Activated T-cell treated with anti-CD3 and anti-CD28 coated beads, Interleukin-2, amount 50 U/mL, for 72 hours (primary cell): ENCODE measurements at places on chromosomes 16 and 17.

- no peak for DNase-seq
Measured at GRCh38 chr16:30850246-30850645, 43.6 kb downstream of the BCL7C start.

DNA sequence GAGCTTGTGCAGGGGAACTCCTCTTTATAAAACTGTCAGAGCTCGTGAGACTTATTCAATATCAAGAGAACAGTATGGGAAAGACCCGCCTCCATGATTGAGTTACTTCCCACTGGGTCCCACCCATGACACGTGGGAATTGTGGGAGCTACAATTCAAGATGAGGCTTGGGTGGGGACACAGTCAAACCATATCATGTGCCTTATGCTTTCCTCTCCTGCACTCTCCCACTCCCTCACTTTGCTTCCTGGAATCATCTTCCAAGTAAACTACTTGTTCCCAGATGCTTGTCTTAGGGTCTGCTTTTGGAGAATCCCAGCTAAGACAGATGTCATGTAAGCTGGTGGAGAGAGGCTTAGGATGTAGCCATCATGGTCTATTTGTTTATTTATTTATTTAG lies 271.2 kb downstream of the HAPSTR1 start:
- no peak for DNase-seq

GRCh38 chr17:41322094-41322902 lies 6.8 kb upstream of the KRTAP17-1 start:
- no peak for DNase-seq

- DNase-seq, result no peak
Measured at GRCh38 chr17:14772776-14773175, 471.9 kb downstream of the HS3ST3B1 start.

- DNase-seq, result no peak
Measured at GRCh38 chr17:42944211-42944610, 20.0 kb downstream of the AARSD1 start.

- peak; percentile 74 for DNase-seq
Measured at GRCh38 chr16:3149630-3150345, 15.0 kb downstream of the ZNF213 start.

GRCh38 chr17:69246726-69247375 lies 18.2 kb upstream of the ABCA10 start:
- DNase-seq, result no peak

DNA sequence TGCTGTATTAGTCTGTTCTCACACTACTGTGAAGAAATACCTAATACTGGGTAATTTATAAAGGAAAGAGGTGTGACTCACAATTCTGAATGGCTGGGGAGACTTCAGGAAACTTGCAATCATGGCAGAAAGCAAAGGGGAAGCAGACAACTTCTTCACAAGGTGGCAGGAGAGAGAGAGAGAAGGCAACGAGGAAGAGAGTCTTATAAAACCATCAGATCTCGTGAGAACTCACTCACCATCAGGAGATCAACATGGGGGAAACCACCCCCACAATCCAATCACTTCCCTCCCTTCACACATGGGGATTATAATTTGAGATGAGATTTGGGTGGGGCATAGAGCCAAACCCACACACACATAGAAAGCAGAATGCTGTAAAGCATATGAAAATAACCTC lies 896.2 kb downstream of the CDH11 start:
- no peak for DNase-seq

DNA sequence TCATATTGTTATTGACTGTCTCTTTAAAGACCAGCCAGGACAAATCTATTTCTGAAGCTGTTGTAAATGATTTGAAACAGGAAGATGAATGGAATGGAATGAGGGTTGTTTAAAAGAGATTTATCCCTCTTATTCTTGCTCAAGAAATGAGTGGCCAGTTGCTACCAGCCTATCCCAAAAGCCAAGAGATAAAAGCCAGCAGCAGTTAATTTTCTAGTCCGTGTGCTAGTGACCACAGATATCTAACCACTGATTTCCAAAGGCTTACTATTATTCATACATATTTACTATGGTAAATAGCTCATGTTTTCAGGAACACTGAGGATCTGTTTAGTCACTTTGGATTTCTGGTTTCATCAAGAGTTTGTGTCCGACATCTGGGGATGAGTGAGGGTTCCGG lies 105.7 kb downstream of the CDH13 start:
- DNase-seq, result no peak

DNA sequence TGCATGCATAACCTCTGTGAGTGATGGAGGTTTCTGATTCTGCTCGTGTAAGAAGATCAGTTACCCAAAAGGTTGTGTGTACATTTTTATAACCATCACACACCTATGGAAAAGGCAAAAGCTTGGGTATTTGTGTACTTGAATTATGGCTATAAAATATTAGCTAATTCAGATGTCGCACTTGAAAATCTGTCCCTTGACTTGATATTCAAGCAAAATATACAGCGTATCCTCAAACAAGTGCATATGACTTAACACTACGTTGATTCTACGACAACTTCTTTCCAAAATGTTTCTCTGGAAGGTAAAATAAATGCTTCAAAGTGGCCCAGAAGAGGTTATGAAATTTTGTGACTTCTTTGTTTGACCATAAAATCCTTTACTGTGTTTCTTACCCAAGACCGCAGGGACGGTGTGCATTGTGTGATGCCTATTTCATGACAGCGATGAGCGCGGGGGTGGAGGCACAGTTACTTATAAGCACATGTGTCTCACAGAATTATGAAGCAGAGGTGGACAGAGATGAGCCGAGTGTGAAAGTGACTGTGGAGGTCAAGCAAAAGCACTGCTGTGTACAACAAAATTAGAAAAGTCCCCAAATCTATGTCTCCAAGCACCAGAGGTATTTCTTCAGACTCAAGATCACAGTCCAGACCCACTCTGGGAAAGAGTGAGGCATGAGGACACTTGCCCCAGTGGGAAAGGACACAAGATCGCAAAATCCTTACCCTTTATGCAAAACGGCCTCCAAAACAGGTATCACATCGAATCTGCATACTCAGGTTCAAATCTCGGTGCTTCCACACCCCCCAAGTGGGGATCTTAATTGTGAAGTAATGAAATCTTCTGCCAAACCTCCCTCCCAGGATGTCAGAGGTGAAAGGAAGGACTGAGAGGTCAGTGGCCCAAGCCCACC lies 4.1 kb upstream of the HOXB9 start:
- no peak for DNase-seq

DNA sequence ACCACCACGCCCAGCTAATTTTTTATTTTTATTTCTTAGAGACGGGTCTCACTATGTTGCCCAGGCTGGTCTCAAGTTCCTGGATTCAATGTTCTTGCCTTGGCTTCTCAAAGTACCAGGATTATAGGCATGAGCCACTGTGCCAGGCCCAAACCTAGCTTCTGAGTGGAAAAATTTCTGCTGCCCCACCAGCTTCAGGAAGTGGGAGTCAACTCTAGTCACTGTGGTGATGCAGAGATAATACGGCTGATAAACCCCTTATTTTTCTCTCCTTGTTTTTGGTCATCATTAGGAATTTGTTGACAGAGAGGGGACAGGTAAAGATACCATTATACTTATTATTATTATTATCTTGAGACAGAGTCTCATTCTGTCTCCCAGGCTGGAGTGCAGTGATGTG lies 27.8 kb upstream of the PHOSPHO1 start:
- DNase-seq, result no peak

- DNase-seq, result no peak
Measured at GRCh38 chr16:25311039-25311438, 53.4 kb upstream of the ZKSCAN2 start.

DNA sequence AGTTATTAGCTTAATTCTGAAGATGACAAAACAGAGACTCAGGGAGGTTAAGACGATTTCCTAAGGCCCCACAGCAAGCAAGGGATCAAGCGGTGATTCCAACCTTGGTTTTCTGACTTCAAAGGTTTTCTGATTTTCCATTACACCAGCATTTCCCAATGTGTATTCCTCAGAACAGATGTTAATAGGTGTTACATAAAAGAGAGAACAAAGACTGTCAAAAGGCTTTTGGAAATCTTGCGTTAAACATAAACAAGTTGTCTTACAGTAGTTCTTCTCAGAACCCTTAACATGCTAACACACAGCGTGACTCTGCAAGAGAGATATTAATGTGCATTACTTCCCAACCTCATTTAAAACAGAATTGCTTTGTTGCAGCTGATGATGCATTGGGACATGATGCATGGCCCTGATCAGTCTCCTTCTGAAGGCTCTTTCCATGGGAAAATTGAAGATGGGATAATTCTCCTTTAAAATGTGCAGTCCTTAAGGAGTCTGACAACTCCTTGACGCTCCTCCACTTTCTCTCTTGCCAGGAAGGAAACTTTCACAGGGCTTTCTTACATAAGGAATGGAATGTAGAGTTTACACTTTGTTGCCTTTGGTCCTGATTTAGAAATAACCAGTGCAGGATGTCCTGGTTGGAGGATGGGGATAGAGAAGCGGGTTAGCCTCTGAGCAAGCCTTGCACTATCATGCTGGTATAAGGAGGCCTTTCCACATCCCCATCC lies 21.5 kb upstream of the MMD start:
- no peak for DNase-seq

DNA sequence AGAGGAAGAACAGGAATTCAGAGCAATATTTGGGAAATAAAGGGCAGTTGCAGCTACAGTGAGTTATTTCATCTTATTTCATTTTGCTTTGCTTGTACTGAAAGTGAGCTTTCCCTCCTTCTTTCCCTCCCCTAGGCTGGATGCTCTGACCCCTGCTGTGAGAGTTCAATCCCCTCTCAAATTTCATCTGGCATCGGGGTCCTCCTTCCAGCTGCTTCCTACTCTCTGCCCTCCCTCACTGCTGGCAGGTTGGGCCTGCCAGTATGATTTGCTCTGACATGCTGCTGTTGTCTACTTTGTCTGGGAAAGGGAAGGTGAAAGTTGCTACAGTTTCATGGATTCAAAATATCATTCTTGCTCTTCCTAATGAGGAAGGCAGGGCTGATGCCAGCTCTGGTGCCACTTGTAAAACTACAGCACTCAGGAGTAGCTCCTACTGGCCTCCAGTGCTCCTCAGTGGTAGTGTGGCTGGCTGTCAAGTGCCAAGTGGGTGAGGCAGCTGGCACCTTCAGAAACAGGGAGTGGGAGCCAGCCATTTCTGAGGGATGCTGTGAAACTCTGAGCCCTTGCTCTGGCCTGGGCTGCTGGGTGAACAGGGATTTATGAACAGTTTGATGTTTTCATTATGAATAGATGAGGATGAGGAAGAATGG lies 408.6 kb downstream of the HAPSTR1 start:
- no peak for DNase-seq

DNA sequence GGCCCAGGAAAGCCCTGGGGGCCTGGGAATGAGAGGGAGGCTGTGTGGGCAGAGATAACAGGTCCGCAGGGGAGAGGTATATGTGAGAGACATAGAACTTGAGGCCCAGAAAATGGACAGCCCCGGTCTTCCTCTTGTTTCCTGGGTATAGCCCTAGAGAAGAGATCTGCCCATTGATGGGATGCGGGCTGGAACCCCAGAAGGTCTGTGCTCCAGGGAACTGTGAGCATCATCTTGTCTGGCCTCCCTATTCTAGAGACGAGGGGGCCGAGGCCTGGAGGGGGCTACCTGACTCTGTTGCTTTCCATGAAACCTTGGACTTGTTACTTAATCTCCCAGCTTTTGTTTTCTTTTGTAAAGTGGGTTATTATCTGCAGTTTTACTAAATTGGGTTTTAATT lies 53.9 kb downstream of the NKD1 start:
- no peak for DNase-seq

GRCh38 chr17:71959154-71959553 lies 161.7 kb upstream of the SOX9 start:
- DNase-seq, result no peak

DNA sequence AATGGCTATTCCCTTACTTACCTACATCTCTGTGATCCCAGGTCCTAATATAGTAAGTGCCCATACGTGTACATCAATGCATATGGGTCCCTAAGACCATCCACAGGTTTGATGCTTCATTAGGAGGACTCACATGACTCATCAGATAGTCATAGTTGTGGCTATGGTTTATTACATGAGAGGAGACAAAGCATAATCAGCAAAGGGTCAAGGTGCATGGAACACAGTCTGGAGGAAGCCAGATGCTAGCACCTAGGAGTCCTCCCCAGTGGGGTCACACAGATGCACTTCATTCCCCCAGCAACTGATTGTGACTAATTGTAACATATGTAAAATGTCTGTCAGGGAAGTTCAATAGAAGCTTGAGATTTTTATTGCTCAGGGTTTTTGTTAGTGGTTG lies 42.8 kb downstream of the PHKB start:
- DNase-seq, result no peak

GRCh38 chr16:65481956-65482355 lies 360.1 kb upstream of the CDH11 start:
- DNase-seq, result no peak

- DNase-seq, result no peak
Measured at GRCh38 chr16:28261942-28262341, 30.4 kb upstream of the SBK1 start.

- DNase-seq, result peak; percentile 18
Measured at GRCh38 chr17:43517615-43518386, 28.3 kb downstream of the ETV4 start.

DNA sequence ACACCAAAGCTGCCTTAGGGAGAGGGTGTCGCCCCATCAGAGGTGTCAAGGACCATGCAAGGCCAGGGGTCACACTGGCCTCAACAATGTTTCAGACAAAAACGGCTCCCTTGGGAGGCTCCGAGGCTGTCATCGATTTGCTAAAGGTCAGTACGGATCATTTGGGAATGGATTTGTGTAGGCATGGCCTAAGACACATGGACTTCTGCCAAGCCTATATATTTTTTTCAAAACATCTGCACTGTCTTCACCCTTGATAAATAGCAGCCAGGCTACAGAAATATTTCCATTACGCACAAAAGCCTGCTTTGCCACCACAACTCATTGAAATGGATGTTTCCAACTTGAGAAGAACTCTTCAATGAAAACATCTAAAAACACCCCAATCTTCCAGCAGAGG lies 10.3 kb downstream of the CUEDC1 start:
- no peak for DNase-seq

DNA sequence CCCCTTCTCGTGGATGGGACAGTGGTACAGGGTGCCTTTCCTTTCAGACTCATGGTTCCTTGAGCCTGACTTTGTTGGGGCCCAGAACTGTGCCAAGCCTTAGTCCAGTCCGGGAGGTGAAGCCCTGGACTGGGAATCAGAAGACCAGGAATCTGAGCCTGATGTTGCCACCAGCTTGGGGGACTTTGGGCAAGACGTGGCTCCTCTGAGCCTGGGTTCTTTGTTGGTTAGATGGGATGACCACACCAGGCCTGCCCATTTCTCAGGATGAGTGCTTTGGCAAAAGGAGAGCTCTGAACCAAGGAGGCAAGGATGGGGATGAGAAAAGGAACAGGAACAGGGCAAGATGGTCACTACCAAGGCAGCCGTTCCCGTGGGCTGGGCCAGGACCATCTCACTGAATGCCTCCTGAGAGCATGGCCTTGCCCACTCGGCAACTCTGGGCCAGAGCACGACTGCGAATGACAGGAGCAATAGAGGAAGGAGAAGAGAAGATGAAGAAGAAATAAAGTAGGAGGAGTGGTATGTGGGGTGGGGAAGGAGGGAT lies 32.5 kb downstream of the PITPNM3 start:
- DNase-seq, result no peak

GRCh38 chr17:62761884-62762283 lies 46.2 kb downstream of the MARCHF10 start:
- DNase-seq, result no peak
